ENCODE measurements at places on chromosomes 2 and 18.

DNA sequence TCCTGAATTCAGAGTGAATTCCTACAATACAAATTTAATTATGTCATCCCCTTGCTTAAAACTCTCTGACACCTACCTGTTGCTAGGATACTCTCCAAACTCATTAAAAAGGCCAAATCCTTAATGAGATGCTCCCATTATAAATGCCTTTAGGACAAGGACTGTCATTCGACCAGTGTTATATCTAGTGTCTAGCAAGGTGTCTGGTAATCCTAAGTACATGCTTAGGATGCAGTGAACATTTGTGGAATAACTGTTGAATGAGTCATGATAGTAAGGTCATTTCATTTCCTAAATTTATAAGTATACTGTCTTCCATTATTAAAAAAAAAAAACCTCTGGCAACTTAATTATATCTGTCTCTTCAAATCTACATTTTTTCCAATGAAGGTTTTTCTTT lies 588.9 kb upstream of the NRXN1 start:
- DNase-seq, result no peak

GRCh38 chr18:58991167-58991798 lies 126.6 kb downstream of the ZNF532 start:
- no peak for DNase-seq

DNA sequence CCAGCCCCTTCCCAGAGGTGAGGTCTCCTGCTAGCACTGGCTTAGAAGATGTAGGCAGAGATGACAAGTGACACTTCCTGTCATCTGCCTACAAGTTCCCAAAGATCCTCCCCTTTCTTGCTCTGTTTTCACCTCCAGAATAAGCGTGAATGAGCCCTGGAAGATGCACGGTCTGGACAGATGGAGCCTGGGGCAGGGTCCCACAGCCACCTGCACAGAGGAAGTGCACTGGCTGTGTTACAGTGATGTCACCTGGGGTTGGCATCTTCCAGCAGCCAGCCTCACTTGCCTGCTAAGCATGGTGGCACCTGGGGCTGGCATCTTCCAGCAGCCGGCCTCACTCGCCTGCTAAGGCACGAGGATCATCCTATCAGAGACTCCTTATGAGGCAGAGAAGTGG lies 32.3 kb downstream of the TMEM18 start:
- no peak for DNase-seq

GRCh38 chr2:37774976-37775907 lies 103.8 kb upstream of the CDC42EP3 start:
- no peak for DNase-seq

DNA sequence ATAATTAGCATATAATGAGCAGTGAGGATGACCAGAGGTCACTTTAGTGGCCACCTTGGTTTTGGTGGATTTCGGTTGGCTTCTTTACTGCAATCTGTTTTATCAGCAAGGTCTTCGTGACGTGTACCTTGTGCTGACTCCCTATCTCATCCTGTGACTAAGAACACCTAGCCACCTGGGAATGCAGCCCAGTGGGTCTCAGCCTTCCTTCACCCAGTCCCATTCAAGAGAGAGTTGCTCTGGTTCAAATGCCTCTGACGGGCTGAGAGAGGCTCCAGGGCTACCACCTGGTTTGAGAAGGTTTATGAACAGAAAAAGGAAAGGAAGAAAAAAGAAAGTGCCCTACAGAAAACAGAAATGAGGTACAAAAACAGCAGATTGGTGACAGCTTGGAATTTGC lies 738.7 kb downstream of the SOCS6 start:
- DNase-seq, result no peak

- no peak for DNase-seq
Measured at GRCh38 chr2:43152741-43153647, 73.4 kb downstream of the ZFP36L2 start.

- no peak for DNase-seq
Measured at GRCh38 chr18:23134780-23135549, at the start of gene CABLES1. TSS of gene CABLES1 (plus strand) at chr18:23135485. CDS start at chr18:23135763, 278 bp downstream.

- DNase-seq, result no peak
Measured at GRCh38 chr18:24658302-24658701, 197.9 kb downstream of the HRH4 start.

GRCh38 chr2:100627330-100628300 lies 64.8 kb downstream of the PDCL3 start:
- DNase-seq, result no peak

- DNase-seq, result no peak
Measured at GRCh38 chr18:59140302-59140885, 710 bp downstream of the SEC11C start.

DNA sequence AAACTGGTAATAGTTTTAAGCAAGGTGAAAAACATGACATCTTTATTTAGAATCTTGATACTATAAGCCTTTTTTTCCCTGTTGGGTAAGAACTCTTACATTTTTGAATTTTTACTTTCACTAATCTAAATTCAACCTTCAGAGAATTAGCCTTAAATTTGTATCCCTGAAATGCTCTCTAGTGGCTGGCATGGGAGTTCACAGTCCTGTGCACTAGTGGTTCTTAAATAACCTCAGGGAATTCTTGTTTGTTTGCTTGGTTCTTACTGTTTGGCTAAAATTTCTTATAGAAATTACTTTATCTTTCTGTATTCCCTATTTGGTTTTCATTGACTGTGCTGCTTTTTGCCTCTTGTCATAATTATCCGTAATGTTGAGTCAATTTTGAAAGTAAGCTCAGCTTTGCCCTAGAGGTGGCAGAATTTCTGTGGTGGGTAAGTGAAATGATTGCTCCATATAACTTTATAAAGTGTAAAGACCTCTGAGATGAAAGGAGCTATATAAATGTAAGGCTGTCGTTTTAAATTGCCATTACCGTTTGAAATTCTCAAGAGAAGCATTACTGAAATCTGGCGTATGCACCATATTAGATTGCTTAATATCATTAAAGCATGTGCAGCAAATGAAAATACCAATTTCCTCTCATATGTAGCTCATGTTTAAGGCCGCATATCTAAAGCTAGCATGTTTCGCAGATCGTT lies 391.3 kb upstream of the FIGN start:
- DNase-seq, result no peak

GRCh38 chr2:101619191-101619591 lies 78.3 kb upstream of the MAP4K4 start:
- no peak for DNase-seq

- DNase-seq, result no peak
Measured at GRCh38 chr18:44564922-44565321, 115.8 kb upstream of the SETBP1 start.

DNA sequence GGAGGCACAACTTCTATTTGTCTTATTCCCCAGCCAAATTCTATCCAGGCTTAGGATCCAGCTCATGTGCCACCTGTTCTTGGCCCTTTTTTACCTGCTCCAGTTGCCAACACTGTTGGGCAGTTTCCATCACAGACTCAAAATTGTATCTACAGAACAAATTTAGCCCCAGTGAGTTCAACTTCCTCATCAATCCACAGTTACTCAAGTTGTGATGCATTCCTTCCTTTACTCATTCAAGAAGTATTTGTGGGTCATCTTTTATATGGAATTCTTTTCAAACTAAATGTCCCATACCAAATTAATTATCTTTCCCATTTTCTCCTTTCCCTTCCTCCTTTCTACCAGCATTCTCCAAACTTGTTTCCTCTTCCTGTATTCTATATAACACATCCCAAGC lies 12.7 kb upstream of the DDX18 start:
- DNase-seq, result no peak

DNA sequence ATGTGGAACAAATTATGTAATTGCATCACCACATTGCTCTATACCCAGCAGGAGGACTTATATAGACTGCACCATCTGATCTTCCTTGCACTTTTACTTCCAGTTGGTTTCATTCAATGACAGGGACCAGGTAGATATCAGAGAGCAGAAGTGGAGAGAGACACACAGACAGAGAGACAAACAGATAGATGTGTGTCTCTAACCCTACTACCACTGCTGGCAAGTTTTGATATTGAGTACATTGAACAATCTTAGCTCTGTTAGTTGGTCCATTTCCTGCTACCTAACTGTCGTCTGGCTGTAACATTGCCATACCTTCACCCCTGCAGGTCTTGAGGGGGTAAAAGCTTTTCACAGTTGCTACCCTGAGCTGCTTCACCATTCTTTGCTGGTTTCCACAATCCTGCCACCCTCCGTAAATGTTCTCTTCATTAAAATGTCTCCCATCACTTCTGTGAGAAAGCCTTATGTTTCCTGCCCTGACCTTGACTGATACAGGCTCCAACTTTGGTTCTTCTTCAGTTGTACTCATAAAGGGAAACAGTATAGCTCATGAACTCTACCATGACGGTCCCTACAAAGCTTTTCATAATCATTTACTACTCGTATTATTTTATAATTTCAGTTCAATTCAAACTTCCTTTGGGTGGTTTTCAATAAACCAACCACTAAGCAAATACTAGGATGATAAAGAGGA lies 62.3 kb upstream of the ITGA4 start:
- no peak for DNase-seq

DNA sequence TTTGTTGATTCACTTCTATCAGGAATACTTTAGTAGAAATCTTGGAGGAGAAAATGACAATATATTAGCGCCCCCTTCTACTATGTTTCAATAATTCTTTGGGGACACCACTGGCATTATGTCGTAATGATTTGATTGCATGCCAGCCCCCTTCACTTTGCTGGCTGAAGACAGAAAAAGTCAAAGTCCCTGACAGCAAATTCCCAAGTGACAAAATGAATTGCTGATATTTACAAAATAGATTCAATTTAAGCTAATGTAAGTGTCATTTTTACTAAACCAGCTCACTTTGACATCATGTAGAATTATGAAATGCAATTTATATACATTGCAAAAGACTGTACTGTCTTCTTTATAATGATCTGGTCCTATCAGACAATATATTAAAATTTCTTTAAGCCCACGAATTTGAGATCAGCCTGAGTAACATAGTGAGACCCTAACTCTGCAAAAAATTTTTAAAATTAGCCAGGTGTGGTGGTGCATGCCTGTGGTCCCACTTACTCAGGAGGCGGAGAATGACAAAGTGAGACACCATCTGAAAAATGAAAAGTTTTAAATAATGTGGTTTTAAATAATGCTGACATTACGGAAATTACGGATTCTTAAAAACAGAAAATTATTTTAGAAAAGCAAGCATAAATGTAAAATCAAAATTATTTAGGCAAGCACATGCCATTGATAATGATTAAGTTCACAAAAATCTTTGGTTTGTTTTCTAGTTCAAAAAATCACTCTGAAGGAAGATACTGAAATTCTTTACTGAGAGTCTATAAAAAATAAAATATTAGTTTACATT lies 520.1 kb upstream of the PKDCC start:
- no peak for DNase-seq

- DNase-seq, result no peak
Measured at GRCh38 chr2:220090050-220090449, 462.6 kb downstream of the SLC4A3 start.

DNA sequence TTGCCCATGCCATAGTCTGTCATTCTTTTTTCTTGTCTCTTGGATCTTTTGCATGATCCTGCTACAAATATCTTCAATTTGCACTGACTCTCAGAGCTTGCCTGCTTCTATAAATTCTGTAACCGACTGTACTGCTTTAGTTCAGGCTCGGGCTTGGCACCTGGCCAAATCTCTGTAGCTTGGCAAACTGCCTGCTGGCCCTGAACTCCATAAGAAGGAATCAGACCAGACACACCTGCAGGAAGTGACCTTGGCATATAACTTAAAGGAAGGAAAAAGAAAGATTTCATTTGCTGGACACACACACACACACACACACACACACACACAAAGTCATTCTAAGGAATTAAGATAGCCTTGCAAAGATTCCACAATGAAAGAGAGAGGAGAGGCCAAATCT lies 291.2 kb upstream of the DDX18 start:
- no peak for DNase-seq
